DMS 273 treated with DMSO at 0.1 percent for 48 hours (cell line): ENCODE measurements at places on chromosomes 4 and X.

DNA sequence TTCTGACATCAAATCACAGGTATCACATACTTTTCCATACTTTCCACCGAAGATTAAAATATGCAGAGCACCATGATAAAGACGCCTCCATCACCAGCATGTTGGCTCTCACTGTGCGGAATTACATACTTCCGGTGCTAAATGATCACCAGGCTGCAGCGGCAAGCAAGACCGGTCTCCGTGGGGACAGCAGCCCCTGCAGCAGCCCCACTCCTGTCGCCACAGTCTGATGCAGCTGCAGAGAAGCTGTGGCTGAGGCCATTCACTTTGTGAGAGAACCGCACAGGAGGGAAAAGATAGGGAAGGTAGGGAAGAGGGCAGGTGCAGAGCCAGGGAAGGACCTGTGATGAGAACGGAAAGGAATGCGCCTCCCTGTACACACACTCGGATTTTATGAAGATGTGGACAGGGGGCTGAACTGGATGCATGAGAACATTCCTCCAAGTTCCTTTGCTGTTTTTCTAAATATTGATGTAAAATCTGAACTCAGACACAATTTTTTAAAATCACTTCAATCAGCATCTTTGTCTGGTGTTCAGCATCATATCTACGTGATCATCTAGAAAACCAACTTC, 38.3 kb downstream of the AFAP1 start:
- DNase-seq, result no peak

GRCh38 chr4:128025319-128025718, 35.8 kb upstream of the LARP1B start:
- DNase-seq, result no peak

- no peak for DNase-seq
Observed at GRCh38 chr4:103204111-103204510, 6.0 kb upstream of the CENPE start.

DNA sequence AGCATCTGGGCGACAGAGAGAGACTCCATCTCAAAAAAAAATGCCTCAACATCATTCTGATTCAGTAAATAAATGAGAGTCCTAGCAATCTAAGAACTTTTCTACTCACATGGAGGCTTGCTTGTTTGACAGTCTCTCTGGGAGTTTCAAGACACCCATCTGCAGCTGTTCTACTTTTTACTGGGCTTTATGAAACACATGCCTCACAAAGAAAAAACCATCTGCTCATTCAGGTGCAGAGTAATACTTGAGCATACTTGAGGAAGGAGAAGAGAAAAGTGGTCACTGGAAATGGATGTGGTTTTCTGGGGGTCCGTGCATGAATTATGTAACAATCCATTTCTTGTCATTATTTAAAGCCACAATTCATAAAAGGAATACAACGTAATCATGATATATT, 87.1 kb upstream of the DDX53 start:
- peak; percentile 61 for DNase-seq

DNA sequence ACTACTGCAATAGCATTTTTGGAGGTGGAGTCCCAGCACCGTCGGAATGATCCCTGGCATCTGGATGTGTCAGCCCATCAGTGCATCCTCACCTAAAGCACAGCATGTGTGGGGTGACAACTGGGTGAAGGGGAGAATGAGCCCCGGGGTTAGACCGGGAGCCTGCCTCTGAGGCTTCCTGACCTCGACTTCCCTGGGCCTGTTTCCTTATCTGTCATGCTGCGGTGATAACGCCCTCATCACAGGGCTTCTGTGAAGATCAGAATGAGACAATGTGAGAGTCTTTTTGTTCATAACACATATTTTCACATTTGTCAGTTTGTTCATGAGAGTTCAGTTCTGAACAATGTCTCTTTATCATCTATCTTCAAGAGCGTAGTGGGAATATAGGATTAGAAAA, 31.1 kb upstream of the PDLIM3 start:
- DNase-seq, result no peak

DNA sequence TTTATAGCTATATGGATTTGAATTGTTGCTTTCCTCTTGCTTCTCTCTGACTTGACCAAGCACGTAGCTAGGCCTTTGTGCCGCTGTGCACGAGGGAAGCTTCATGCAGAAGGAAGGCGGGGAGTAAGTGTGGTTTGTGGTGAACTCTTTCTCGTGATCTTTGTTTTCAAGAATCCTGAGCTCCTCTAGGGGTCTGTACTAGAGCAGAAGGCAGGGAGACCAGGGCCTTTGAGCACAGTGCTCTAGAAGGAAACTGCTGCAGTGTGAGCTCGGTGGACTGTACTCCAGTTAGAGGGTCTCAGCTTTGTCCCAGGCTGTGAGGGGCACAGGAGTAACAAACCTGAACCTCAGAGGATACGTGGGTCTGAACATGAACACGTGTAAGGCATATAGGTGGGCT, 49.0 kb downstream of the AGA start:
- no peak for DNase-seq

DNA sequence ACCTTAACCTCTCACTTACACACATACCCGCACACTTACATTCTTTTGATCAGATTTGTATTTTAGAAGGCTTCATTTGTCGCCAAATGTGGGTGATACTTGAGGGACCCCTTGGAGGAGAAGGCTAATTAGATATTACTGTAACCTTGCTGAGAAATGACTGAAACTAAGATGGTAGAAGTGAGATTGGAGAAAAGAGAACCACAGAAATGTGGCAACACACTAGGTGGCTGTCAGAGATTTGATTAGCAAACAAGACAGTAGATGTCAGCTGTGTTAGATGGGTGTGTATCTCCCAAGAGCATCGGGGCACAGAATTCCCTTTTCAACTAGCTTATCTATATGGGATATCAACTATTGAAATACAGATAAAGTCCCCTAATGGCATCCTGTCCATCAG, 149.3 kb upstream of the FABP2 start:
- DNase-seq, result no peak

GRCh38 chrX:22246620-22247019, 26.1 kb upstream of the CBLL2 start:
- DNase-seq, result no peak

GRCh38 chr4:24599275-24599674, 14.9 kb upstream of the DHX15 start:
- no peak for DNase-seq
